ENCODE measurements at places on chromosomes 16 and 17.

DNA sequence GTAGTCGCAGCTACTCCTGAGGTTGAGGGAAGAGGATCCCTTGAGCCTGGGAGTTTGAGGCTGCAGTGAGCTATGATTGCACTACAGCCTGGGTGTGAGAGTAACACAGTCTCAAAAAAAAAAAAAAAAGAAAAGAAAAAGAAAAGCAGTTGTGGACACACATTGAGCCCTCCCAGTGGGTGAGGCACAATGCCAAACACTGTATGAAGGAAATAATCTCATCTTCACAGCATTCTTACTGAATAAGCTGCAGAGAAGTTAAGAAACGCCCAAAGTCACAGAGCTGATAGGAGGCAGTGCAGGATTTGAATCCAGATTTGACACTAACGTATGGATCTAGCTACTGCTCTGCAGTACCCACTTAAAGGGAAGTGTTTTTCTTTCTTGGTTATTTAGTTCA, 5.9 kb upstream of the LYZL6 start:
- DNase-seq = no peak

- no peak for DNase-seq
These were observed 67.9 kb downstream of the PRMT7 start for GRCh38 chr16:68378436-68379415.

- no peak for DNase-seq
These were observed 68.6 kb upstream of the TOB1 start for GRCh38 chr17:50934672-50935220.

DNA sequence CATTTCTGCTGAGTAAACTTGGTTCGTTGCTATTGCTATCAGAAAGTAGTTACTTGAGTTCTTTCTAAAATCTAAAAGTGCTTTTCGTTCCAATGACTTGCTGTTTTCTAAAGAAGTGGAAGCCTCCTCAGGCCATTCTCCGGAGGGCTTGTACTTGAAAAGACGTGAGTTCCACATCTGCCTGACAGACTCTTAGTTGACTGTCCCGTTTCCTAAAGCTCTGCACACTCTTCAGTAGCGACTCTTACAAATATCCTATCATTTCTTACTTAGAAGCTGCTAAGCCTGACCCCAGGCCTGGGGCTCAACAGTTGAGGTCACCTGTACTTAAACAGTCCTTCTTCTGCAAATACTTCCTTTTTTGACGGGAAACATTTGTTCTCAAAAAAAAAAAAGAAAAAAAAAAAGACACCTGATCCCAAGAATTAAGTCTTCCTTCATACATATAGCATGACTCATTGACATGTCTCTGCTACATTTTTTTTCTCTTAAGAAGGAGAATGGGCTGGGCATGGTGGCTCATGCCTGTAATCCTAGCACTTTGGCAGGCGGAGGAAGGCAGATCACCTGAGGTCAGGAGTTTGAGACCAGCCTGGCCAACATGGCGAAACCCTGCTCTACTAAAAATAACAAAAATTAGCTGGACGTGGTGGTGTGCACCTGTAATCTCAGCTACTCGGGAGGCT, 61.5 kb downstream of the DHRS7C start:
- DNase-seq = no peak

DNA sequence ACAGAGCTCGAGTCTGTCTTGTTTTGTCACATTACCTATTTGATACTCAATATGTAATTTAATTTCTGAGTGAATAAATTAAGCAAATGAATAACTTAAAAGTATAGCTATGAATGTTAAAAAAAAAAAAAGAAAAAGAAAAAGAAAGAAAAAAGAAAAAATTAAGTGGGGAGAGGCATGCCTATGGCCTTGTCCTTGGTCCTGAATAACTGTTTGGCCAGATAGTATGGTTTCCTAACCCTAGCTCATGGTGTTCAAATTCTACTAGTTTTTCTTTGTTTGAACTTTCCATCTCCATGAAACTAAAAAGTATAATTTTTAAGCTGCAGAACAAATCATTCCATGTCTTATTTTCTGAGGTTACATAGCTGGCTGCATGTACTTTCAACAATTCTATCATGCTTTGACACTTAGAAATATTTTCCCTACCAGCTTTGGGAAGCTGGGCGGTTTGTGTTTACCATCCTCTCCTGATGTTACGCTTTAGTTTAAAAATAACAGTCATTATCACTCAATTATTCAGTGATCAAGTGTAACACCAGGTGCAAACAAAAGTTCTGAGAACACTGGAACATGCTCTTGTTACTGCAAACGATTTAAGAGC, 31.8 kb downstream of the TOX3 start:
- DNase-seq = no peak

DNA sequence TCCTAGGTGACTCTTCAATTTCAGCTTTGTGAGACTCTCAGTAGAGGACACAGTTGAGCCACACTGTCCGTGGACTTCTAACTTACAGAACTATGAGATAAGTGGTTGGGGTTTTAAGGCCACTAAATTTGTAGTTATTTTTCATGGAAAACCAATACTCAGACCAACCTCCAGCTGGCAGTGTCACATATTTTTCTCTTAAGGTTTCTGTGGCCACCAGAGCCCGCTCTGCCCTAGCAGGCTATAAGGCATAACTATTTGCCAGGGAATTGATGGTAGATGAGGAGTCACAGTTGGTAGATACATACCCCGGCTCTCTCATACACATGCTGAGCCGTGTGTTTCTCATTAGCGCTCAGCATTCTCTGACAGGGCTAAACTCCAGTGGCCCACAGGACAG, 336.8 kb upstream of the MON1B start:
- DNase-seq = no peak

DNA sequence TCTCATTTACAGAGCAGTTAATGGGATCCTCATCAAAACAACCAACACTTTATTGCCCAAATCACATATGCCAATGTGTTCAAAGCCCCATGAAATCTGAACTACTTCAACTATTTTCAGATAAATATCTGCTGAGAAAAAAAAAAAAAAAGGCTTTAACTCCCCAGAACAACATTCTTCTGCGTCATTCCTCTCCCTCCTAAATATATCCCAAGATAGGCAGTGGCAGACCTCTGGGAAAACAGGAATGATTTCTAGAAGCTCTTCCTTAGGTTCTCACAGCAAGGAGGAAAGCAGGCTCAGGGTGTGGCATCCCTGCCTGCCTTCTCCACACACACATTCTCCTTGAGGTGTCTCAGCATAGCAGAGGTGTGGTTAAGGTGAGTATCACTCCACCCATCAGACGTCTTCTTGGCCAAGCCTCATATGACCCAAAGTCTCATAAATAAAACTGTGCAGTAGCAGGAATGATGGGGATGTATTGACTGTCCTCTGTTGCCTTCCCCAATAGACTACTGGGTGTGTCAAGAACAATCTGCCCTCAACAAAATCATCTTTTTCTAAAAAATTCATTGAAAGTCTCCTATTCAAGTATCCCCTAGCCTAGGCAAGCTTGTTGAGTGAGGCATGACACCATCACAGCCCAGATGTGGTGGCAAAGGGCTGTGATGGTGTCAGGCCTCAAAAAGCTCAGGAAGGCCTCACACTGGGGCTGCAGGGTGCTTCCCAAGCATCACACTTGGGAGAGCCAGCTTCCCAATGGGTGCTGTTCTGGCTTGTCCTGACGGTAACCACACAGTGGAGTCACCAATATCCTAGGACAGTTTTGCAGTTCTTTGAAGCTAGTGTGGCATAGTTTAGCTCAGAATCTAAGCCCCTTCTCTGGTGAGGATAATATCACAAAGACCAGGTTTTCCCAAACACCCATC, 135.4 kb upstream of the SOX9 start:
- DNase-seq = no peak

DNA sequence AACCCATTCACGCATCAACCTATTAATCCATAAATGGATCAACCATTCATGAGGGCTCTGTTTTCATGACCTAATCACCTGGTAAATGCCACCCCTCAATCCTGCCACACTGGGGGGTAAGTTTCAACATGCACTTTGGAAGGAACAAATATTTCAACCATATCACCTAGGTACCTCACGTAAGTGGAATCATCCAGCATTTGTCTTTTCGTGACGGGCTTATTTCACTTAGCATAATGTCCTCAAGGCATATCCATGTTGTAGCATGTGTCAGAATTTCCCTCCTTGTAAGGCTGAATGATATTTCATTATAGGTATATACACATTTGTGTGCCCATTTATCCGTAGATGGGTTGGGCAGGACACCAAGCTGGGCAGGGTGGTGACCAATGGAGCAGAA, 35.6 kb downstream of the ANKRD40 start:
- DNase-seq = no peak

GRCh38 chr16:57637965-57638364, 9.5 kb downstream of the ADGRG1 start:
- DNase-seq = no peak

DNA sequence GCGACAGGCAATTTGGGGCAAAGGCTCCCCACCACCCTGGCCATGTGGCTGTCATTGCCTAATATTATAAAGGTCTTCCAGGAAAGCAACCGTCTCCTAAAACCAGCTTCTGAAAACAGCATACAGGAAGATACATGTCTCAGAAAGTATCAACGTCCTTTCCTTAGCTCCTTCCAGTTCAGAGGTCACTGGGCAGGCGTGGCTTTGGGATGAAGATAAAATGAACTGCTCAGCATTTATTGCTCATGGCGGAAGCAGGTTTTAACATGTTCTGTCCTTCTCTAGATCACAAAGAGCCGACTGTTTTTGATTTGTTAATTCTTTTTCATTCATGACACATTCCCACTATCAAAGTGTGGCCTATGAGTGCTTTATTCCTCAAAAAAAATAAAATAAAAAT, 8.0 kb downstream of the CFAP20 start:
- no peak for DNase-seq

DNA sequence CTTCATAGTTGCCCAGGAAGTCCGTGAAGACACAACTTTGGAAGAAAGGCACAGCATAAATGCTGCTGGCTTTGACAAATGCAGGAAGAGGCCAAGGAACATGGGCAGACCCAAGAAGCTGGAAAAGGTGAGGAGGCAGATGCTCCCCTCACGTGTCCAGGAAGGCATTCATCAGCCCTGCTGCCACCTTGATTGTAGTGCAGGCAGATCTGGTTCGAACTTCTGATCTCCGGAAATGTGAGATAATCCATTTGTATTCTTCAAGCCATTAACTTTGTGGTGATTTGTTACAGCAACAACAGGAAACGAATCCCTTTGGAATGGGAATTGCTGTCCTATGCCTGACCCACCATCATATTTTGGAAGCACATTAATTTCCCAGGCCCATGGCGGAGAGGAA, 28.5 kb upstream of the LCMT1 start:
- DNase-seq = no peak

DNA sequence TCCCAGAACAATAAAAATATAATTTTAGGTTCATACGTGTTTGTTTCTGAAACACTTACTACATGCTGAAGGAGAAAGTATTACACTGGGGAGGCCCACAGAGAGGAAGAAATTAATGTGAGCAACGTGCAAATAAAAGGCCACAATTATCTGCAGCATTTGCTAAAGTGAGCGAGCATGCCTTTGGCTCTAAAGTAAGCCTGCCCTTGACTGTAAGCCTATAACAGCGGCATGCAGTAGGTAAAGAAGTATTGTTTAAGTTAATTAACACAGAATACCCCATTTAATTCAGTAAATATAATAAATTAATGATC, 13.2 kb upstream of the COTL1 start:
- DNase-seq = no peak

GRCh38 chr17:733743-734142, 1.3 kb downstream of the TLCD3A start:
- no peak for DNase-seq

DNA sequence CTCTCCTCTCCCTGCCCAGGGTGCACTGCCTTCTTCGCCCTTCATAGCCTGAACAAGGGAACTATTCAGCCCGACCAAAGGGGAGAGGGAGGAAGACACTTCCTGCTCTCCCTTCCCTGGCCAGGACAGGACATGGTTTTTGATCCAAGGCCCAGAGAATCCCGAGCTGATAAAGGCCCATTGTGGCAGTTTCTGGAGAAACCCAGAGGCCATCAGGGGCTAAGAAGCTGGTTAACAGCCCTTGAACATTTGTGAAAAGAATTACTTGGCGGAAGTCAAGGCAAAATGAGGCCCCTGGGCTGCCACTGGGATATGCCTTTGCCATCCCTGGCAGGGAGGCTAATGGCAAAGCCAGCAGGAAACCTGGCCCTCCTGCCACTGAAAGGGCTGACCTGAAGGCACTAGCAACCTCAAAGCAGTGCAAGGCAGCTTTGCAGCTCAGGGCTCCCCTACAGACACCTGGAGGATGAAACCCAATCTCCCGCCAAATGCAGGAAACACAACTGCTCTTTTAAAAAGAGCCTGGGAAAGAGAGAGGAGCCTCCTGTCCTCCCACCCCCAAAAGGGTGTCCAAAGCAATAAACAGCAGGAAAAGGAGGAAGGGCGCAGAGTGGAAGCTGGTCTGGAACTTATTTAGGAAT, 12.6 kb downstream of the PHB1 start:
- no peak for DNase-seq

- no peak for DNase-seq
These were observed 1.7 kb upstream of the HSD11B2 start for GRCh38 chr16:67429053-67429798.

DNA sequence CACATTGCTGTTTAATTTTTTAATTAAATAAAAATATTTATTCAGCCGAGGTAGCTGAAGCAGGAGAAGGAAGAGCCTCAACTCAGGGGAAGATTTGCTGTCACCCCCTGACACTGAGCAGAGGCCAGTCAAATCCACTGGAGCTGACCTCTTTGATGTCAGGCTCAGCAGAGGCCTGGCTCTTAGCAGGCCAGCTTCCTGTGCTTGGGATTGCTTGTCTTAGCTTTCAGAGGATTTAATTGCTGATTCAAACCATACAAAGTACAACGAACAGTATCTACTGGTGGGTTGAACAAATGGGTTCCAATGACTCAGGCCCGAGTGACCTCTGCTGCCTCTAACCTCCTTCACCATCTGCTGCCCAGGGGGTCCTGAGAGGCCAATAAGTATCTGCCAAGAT, 417.0 kb upstream of the HSBP1 start:
- no peak for DNase-seq

GRCh38 chr16:48064971-48065370, 90.8 kb downstream of the ABCC12 start:
- no peak for DNase-seq

DNA sequence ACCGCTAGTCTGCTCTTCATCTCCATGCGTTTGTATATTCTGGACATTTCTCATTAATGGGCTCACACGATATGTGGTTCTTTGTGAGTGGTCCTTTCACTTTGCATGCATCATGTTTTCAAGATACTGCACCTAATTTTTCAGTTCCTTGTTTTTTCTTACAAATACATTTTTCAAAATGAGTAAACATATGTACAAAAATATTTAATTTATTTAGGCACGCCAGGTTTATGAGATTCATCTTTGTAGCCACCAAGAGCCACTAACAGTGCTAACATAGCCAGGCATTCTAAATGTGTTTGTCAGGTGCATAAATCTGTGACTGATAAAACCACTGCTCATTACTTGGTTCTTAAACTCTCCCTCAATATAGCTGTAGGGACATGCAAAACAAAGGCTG, 375.3 kb downstream of the WWOX start:
- DNase-seq = no peak

DNA sequence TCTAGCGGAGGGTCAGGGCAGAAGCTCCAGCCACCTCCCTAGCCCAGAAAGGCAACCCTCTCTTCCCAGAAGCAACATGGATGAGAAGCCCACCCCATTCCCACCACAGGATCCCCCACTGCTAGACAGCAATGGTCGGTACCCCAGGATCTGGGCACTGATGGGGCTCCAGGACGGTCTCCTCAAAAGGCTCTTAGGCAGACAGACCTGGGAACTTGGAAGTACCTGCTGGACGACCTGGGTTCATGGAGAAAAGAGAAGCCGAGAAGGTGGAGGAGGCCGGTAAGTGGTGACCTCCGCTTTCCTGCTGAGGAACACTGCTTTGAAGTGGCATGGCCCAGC, 96.6 kb downstream of the TBC1D16 start:
- DNase-seq = no peak
